MCF 10A (cell line): ENCODE measurements at places on chromosomes 13 and 19.
A peak's percentile ranks its signal among the peaks of the same experiment; 100 is the strongest.

GRCh38 chr19:27859689-27860088 lies 1353.3 kb downstream of the UQCRFS1 start:
- DNase-seq, result no peak

- no peak for DNase-seq
Observed at GRCh38 chr13:93810264-93810663, 583.7 kb downstream of the GPC6 start.

GRCh38 chr13:52842441-52842840 lies 6.0 kb downstream of the PCDH8 start:
- no peak for DNase-seq

DNA sequence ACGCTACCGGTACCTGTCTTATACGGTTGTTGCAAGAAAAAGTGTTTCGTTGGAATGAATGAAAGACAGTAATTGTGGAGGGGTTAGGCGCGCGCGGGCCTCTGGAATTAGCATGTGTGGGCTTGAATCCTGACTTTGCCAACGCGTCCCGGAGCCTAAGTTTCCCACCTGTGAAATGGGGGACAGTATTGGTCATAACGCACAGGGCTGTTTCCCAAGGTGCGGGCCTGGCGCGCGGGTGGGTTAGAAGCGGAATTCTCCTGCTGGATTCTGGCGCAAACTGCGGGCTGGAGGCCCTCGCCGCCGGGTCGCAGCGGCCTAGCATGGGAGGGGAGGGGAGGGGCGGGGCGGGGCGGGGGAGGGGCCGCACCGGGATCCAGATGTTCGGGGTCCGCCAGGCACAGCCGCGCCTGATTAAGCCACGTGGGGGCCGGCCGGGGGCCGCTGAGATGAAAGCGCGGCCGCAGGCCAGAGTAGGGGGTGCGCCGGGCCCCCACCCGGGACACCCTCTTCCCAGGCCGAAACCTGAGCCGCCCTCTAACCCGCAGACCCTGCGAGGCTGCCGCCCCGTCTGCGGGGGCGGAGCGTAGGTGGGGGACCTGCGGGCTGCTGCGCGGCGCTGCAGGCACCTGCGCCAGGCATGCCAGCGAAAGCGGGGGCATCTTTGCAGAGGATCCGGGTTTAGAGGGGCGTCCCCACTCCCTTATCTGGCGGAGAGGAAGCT lies 1.2 kb upstream of the TMEM59L start:
- DNase-seq, result no peak

- no peak for DNase-seq
Observed at GRCh38 chr19:45141203-45141900, 19.4 kb downstream of the NKPD1 start.

DNA sequence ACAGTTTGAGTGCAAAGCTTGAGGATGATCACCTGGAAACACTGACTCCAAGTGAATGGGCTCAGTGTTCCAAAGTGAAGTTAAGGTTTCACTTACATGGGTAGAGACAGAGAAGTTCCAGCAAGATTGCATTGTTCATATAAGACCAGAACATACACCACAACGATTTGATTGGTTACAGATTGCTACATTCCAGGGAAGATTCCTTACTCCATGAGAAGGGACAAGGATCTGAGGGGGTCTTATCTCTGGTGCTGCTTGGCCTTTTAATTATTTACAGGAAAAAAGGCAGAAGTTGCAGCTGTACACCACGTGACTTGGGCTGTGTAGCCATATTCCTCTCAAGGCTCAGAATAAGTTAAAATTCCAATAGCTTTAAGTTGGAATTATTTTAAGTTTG lies 12.3 kb downstream of the WDFY2 start:
- DNase-seq, result no peak

- DNase-seq, result no peak
Observed at GRCh38 chr13:46183018-46183946, 1.3 kb upstream of the LCP1 start.

DNA sequence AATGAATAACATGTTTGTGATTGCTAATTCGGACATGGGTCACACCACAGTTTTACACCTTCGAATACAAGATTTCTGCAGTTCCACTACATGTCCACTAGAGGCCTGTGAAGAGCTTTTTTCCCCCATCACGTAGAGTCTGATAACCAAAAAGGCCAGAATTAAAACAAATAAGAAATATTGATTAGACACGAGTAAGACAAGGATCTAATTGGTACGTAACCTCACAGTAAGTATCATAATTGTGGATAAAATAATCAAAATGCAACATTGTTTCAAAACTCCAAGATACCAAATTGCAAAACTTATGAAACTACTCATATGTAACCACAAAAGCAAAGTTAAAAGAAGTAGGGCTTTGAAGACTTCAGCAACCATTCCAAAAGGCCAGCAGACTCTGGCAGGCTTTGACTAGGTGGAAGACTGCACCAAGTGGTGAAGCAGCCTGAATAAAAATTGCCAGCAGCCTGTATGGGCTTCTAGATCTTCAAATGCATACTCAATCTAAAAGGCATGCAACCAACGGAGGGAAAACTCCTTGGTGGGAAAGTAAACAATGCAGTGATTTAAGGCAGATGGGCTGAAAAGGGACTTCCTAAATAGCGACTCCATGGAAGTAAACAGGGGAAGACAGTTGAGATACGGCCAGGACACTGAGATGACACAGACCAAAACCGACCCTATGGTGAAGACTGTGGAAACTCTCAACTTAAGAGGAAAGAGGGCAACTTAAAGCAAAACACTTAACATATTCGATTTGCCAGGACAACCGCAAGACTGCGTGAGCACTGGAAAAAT lies 56.7 kb downstream of the STARD13 start:
- peak; percentile 61 for DNase-seq

DNA sequence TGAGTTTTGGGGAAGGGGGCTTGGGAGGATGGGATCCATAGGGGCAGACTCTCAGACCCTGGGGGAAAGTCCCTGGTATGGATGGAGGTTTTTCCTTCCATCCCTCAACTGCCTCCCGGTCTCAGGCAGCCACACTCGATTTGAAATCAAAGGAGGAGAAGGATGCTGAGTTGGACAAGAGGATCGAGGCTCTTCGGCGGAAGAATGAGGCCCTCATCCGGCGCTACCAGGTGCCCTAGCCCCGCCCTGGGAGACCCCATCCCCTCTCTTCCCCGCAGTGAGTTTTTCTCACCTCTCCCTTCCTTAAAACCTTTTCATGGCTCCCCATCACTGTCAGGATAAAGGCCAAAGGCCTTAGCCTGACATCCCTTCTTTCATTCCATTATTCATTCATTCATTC lies 2.1 kb downstream of the CCDC9 start:
- no peak for DNase-seq

GRCh38 chr19:5141850-5142724 lies 173.2 kb downstream of the KDM4B start:
- no peak for DNase-seq

DNA sequence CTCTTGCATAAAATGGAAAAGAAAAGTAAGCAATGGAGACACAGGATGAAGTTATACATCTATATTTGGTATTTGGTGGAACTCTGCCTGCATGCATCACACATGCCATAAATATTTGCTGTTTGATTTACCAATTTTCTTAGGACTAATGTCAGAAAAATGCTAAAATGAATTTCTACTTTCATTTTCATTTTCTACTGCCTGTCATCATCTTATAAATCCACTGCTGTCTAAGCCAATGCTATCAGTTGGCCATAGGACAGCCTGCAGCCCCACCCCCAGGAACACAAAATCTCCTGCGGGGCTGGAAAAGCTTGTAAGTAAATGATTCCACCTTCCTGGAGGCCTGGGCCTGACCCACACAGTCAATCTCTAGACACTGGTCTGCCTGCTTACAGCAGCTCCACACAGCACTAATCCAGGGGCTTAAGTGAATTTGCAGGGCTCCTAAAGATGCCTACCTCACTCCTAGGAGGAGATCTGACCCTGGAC lies 122.0 kb downstream of the ENOX1 start:
- peak; percentile 21 for DNase-seq

DNA sequence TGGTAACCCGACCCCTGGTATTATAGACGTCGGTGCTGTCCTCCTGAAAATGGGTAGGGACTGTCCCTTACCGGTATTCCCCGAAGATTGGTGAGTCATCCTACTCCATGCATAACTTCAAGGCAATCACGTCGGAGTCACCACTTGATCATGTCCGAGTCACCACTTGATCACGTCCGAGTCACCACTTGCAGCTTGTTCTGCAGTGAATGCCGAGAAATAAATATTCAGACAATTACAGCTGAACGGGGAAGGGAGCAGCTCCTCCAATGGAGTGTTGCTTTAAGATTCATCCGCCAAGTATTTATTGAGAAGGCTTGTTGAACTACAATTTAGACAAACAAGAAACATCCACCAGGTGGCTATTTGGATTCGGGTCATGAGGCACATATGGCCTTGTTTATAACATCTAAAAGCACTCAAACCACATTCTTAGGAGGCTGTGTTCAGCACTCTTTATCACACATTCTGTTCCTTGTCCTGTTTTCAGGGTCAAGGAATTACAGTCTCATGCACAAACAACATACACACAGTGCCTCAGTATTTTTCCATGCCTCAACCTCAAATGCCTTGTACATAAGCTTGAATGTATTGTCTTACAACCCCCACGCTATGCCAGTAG lies 43.1 kb downstream of the ZNF726 start:
- peak; percentile 70 for DNase-seq

- DNase-seq, result no peak
Observed at GRCh38 chr13:32745509-32745908, 159.3 kb downstream of the PDS5B start.

GRCh38 chr13:102580552-102581169 lies 16.1 kb upstream of the TPP2 start:
- DNase-seq, result peak; percentile 74
